NCI-H1417 treated with DMSO at 0.1 percent for 48 hours (cell line): ENCODE measurements at places on chromosomes 12 and 14.
A peak's percentile ranks its signal among the peaks of the same experiment; 100 is the strongest.

GRCh38 chr12:124828264-124829007 is 35.2 kb downstream of the SCARB1 start:
- no peak for DNase-seq

DNA sequence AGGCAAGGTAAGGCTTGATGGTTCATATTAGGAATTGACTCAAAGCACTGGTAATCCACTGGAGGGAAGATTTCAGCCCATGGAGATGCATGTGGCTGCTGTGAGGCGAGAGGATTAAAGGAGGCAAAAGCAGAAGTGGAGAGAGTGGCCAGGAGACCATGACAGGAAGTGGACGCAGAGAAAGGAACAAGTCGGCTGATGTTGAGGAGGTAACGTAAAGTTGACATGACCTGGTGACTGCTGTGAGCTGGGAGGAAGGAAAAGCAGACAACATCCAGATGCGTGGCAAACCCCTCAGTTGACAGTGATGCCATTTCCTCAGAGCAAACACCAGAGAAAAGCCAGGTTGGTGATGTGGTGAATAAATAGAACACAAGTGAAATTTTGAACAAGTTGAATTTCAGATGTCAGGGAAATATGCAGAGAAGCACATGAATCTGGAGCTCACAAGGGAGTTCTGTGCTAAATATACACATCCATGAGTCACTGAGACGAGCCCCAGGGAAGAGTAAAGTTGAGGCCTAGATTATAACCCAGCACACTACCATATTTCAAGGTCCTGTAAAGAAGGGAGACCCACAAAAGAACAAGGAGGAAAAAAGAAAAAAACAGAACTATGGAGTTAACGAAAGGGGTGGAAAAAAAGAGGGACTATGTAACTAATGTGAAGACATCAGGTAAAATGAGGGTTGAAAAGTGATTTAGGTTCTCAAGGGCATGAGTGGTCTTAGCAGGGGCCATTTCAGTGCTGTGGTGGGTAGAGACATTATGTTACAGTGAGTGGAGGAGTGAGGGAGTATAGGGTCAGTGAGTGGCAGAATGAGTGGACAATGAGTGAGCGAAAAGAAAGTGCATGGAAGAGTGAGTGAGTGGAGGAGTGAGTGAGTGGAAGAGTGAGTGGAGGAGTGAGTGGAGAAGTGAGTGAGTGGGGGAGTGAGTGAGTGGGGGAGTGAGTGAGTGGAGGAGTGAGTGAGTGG is 61.6 kb upstream of the GZMB start:
- no peak for DNase-seq

- DNase-seq = no peak
Measured at GRCh38 chr12:67161322-67161918, 107.7 kb upstream of the CAND1 start.

GRCh38 chr14:21267886-21268616 is 1.2 kb downstream of the HNRNPC start:
- no peak for DNase-seq

DNA sequence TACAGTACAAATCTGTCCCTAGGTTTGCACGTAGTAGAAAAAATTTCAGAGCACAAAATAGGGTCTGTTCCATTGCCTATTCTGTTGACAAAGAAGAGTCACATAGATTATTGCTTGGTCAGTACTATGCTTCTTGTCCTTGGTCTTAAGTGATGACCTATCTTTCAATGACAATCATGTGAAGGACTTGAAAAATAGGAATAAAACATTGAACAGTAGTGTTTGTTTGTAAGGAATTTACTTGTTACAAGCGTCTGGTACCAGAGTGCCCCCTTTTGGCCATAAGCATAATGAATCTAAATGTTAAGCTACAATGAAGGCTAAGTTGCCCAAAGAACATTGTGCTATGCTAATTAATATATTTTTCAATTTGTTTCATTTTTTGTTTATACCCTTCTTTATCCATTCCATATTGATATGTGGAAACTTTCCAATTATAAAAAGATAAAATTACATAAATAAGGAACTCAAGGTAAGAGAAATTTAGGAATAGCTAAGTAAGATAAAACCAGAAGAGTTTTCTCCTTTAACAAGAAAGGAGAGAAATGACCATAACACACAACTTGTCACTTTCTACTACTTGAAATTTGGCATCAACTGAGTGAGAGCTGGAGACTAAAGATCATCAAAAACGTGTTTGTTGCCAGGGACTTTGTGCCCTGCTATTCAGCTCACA is 204.7 kb downstream of the EPS8 start:
- no peak for DNase-seq

DNA sequence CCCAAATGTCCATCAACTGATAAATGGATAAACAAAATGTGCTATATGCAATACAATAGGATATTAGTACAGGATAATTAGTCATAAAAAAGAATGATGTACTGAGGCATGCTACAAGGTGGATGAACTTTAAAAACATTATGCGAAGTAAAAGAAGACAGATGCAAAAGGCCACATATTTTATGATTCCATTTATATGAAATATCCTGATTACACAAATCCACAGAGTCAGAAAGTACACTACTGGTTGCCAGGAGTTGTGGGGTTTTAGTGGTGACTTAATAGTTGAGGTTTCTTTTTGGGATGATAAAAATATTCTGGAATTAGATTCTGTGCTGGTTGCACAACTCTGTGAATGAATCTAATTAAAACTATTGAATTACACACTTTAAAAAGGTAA is 12.6 kb downstream of the TRIM9 start:
- DNase-seq = no peak

DNA sequence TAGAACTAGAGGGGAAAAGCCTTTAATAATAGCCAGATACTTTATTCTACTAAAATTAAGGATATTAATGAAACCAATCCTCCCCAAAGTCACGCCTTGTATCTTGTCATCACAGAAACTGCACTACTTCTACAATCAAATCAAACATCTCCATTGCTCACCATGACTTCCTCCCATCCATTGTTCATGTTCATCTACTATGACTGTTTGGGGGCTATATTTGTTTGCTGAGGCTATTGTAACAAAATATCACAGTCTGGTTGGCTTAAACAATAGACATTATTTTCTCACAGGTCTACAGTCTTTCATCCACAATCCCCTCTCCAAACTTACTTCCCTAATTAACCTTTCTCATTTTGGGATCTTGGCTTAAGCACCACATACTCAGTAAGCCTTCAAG is 193.6 kb upstream of the FSCB start:
- no peak for DNase-seq

- no peak for DNase-seq
Measured at GRCh38 chr12:70711831-70712230, 74.6 kb upstream of the PTPRB start.

DNA sequence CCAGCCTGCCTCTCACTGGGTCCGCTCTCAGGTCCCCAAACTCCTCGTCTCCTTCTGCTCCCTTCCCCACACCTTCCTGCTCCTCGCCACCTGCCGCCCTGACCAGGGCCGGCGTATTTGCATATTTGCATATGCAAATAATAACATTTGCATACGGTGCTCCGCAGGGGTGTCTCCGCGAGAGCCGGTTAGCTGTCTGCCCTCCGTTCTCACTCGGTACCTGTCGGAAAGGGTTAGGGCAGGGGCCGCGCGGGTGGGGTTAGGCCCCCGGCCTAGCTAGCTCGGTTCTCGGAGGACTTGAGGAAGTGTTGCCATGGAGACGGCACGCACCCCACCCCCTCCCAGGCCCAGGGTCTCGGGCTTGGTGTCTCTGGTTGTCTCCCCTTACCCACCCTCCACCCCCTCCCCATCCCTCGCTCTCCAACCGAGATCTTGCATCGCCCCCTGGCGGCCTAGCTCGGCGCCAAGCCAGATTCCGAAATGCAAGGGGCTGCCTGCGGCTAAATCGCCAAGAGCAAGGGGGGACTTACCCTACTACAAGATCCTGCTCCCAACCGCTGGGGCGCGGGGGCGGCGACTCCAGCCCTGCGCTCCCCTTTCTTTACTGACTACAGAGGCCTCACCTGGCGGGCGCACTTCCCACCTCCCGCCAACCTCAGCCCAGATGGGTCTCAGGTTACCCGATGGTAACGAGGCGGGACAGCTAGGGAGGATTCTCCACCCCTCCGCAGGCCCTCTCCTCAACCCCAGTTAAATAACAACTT is 8.1 kb downstream of the STAC3 start:
- DNase-seq = peak; percentile 80

DNA sequence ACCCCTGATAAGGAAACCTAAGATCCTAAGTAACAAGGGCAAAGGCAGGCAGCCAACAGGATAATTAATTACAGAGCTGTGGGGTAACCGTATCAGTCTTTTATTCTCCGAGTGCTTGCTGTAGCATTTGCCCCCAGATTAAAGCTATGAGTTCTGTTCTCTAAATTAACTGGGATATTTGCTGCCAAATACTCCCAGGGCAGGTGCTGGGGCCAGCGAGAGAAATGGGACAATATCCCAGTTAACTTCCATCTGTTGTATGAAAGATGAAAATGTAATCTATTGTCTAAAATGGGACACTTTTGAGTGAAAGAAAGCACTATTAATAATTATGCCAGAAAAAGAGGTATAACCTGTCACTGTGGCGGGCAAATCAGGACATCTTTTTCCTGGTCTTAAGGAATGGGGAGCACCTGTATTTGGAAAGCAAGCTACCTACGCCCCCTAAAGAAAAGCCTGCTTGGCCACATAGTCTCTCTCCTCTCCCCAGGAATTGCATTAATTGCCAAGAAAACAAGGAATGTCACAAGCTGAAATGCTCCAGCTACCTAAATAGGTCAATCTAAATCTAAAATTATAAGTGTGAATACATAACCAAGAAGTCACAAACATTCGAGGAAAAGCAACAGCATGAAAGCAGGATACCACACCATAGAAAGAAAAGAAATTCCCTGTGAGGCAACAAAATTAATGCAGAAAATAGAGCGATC is 26.7 kb upstream of the CFAP54 start:
- no peak for DNase-seq
